ENCODE measurements at places on chromosomes 2 and 18.
A peak's percentile ranks its signal among the peaks of the same experiment; 100 is the strongest.

GRCh38 chr2:138182937-138183312, 218.7 kb downstream of the HNMT start:
- DNase-seq, result no peak

DNA sequence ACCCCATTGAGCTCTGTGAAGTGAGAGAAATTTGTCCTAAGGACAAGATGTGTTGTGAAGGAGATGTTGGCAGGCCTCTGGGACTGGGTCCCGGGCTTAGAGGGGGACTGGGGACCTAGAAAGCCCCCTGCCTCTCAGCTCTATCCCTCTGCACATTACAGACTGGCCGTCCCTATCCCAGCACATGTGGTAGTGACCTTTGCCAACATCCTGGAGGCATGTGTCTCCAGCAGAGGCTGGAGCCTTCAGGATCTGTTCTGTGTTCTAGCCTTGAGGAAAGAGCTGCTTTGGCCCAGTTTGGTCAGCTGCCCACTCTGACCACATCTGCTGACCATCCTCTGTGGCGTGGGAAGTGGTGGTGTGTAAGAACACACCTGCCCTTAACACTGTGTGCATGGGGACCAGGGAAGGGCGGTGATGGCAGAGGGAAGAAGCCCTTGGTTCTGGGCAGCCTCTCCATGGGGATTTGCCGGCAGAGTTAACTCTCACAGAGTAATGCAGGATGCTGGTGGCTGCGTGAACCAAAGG, 33.4 kb downstream of the NCK2 start:
- no peak for DNase-seq

DNA sequence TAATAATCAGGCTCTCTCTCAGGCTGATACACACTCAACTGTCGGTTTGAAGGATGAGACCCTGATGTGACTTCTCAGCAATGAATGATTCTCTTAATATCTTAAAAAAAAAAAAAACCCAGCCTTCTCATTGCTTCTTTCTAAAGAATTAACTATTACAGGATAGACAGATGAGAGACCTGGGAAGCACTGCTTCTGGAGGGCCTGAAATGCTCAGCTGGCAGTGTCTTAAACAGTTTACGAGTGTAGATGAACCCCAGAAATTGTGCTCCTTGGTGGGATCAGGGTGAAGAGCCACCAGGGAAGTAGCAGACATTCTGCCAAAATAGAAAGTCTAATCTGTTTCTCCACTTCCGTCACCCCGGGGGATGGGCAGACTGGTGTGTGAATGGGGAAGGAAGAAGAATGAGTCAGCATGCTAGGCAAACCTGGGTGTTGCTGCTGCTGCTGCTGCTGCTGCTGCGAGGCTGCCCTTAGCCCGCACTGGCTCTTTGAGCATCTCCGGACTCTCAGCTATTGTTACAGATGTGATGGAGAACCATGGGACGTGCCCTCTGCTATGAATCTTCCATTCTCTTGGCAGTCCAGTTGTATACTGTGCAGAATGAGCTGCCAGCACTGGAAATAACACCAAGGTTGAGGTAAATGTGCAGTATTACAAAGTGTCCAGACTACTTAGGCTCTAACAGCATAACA, 158.4 kb downstream of the SETBP1 start:
- DNase-seq, result no peak

GRCh38 chr2:75292826-75293225, 93.5 kb upstream of the TACR1 start:
- no peak for DNase-seq

DNA sequence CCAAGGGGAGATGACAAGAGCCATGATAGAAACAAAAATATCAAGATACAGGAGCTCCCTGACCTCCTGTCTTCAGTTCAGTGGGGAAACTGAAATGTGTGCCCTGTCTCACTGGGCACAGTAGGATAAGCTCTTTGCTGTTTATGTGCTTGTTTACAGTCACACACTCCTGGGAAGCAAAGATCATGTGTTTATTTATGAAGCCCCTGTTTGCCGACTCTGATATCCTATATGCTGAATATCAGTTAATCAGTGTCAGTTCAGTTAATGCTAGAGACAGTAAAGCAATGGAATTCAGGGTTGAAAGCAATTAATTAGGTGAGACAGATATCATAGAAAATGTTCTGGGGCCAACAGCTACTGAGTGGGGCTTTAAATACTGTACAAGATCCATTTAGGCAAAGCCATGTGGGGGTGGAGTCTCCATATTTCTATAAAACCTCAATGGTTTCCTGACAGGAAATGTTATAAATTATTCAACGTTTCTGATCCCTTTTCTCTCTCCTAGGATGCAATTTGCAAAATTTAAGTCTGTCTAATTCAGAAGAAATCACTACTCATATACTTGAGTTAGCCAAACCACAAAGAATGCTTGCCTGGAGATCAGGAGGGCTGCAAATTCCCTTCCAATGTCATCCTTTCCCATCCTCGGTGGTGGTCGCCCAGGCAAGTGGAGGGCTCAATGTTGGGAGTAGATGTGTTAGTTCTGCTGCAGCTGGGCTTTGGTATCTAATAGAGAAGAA, 551.3 kb downstream of the CMPK2 start:
- no peak for DNase-seq

GRCh38 chr2:42449163-42450087, 44.4 kb downstream of the KCNG3 start:
- DNase-seq, result no peak

DNA sequence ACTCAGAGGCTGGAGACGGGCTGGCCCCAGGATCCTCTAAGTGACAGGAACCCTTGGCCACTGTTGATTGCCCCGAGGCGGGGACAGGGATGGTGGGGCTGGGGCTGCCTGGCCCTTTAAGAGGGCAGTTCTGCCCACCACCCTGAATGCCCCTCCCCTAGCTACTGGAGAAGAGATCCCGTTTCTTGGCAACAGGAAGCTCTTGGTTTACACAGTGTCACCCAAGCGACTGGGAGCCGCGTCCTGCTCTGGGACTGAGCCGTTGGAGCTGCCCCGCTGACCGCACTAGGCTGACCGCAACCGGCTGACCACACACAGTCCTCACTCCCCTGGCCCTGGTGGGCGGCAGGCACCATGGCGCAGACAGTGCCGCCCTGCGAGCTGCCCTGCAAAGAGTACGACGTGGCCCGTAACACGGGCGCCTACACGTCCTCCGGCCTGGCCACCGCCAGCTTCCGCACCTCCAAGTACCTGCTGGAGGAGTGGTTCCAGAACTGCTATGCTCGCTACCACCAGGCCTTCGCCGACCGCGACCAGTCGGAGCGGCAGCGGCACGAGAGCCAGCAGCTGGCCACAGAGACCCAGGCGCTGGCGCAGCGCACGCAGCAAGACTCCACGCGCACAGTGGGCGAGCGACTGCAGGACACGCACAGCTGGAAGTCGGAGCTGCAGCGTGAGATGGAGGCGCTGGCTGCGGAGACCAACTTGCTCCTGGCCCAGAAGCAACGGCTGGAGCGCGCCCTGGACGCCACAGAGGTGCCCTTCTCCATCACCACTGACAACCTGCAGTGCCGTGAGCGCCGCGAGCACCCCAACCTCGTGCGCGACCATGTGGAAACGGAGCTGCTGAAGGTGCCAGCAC, at the start of gene TEKT4:
TEKT4 (plus strand) TSS at position 205 of the 862 bp plus-strand sequence; CDS start at position 355, 150 bp downstream.
- DNase-seq, result no peak

GRCh38 chr2:31372097-31372496, 42.4 kb downstream of the XDH start:
- no peak for DNase-seq

DNA sequence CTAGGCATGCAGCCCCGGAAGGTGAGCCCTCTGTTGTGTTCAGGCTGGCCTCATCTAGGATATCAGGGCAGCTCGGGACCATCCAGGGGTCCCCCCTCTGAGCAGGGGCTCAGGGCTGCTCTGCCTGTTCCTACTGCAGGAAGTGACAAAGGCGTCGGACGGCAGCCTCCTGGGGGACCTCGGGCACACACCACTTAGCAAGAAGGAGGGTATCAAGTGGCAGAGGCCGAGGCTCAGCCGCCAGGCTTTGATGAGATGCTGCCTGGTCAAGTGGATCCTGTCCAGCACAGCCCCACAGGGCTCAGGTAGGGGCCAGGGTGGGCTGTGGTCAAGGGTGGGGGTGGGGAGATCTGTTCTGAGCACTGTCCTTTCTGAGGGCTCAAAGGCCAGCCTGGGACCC, 13.1 kb downstream of the KCNIP3 start:
- DNase-seq, result no peak

GRCh38 chr18:44765456-44765855, 84.8 kb downstream of the SETBP1 start:
- DNase-seq, result no peak

DNA sequence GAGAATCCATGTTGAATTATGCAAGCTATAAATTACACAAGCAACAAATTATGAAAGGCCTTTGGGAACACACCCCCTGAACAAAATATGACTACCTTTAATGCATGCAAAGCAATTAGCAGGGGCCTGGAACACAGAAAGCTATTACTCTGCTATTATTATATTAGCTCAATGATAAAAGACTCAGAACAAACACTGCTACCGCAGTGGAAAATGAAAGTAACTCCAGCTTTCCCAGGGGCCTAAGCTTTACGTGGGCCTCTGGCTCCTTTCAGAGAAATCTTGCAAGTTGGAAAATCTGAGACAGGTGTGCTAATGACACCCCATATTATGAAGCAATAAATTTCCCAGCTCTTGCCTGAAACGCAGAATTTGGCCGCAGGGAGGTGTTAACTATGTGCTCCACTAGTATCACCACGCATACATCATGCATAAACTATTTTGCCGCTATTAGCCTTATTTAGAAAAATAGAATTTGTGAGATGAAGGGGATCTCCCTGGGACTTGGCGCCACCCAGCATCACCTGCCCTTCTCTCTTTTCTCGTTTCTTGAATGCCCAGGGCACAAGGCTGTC, 321.6 kb upstream of the LYPD1 start:
- no peak for DNase-seq

DNA sequence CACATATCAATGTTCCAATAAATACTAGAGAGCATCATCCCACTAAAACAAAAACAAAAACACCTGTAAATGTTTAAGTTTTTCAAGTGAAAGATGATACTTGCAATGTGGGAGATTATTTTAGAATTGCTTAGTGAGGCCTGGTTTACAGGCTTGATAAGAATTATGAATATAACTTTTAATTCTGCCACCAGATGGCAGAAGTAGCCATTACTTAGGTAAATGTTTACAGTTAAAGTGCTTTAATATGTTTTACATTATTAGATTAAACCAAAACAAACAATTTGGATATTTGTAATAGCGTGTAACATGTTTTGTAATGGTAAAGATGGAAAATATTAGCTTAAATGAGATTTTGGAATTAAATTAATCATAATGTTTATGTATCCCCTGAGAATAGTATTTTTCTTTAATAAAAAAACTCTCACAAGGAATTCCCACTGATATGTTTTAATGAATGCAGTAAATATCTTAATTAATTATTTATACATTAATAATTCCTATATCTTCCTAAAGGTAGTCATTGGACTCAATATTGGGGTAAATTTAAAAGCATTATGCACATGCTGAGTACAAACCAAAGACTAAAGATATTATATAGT, 522.0 kb downstream of the SPAG16 start:
- no peak for DNase-seq

GRCh38 chr2:235685024-235685721, 191.3 kb downstream of the AGAP1 start:
- no peak for DNase-seq

GRCh38 chr2:10410823-10411437, 37.2 kb downstream of the ODC1 start:
- no peak for DNase-seq

DNA sequence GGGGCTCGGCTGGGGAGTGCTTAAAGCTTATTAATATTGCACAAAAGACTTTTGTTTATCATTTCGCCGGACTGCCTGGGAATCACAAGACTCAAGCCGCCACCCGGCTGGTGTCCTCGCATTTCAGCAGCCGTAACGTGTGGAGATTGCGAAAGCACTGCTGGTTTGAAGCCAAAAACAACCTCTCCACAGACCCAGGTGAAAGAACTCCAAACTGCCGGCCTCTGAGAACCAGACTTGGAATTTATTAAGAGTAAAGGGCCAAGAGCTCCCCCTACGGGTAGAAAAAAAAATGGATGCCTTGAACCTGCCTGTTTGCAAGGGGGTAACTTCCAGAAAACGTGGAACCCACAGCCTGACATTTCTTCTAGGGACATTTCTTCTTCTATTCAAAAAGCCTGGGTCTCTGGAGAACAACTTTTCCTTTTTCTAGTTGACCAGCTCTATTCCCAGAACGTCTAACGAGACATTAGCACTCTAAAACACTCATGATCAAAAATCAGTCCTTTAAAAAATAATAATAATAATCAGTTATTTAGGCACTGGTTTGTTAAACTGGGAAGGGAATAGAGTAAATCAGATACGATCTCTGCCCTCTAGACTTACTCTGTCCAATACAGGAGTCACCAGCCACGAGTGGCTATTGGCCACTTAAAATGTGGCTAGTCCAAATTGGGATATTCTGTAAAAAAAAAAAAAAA, 216.3 kb downstream of the C1D start:
- peak; percentile 93 for DNase-seq

DNA sequence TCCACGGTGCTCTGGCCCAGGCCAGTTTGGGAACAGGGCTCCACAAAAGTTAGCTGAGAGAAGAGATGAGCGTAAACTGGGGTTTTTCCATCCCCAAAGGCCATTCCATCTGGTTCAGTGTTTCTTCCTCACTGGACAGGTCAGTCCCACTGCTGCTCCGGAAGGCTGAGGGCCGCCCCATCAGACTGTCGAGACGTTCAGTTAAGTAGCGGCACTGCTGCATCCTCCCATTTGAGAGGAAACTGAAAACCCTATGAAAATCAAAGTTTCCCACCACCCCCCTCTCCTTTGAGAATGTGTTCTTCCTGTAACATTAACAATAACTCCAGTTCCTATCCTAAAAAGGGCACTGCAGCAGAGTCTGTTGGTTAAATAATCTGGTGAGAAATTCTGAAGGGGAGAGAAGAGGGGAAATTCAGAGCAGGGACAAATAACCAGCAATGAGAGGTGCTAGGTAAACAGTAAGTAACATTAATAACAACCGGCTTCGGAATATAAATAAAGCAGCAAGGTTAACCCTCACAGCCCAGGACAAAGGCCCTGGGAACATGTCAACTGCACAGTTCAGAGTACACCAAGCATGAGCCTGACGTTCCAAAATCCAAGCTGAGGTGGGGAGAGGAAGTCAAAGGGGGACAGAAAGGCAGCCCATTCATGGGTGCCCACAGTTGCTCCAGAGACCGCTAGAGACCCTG, 55.4 kb downstream of the UXS1 start:
- no peak for DNase-seq

DNA sequence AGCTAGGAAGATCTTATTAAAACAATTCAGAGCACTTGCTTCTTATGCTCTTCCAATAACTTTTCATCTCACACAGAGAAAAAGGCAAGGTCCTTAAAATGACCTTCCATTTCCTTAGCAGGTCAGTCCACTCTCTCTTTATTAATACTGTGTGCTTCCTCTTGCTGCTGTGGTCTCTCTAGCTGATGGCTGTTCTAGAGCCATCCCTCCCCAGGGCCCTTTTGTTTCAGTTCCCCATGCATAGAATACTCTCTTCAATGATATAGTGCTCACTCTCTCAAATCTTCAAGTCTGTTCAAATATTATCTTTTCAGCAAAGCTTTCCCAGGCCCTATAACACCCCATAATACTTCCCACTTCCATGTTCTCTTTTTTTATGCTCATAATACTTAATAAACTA, 469.3 kb downstream of the METTL4 start:
- no peak for DNase-seq
